ENCODE measurements at places on chromosomes 1 and 21.
A peak's percentile ranks its signal among the peaks of the same experiment; 100 is the strongest.

GRCh38 chr1:161006563-161006962 is 14.4 kb downstream of the F11R start:
- no peak for DNase-seq

DNA sequence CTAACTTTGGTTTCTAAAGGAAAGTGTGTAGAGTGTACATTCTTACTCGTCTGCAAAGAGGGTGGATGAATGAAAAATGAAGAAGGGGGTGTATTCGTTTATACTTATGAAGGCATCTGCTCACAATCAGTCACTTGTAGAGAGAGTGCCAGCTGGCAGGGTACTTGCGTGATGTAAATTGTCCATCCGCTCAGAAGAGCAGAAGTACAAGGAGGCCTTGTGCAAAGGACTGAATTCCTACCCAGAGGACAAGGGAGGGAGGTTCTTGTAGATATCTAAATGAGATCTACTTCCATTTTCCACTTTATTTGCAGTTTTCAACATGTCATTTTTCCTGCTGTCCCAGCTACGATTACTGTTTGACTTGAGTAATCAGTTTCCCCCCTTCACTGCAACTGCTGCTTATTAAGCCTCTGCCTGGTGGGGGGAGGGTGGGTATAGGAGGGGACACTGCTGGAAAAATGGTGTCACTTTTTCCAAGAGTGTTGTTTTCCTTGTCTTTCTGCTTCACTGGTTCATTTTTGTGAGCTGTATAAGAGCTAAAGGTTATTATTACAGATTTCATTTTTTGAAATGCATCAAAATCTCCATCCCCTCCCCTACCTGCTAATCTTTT is 67.3 kb downstream of the LAMC1 start:
- DNase-seq = peak; percentile 25

- no peak for DNase-seq
Measured at GRCh38 chr21:43736224-43736883, 17.4 kb downstream of the PDXK start.

GRCh38 chr1:174116042-174116441 is 43.3 kb upstream of the RABGAP1L start:
- DNase-seq = no peak

GRCh38 chr1:209537336-209538114 is 46.0 kb upstream of the CAMK1G start:
- no peak for DNase-seq

GRCh38 chr1:91548376-91549040 is 47.9 kb downstream of the CDC7 start:
- DNase-seq = no peak

GRCh38 chr1:106290805-106291501 is 765.5 kb upstream of the PRMT6 start:
- peak; percentile 27 for DNase-seq

DNA sequence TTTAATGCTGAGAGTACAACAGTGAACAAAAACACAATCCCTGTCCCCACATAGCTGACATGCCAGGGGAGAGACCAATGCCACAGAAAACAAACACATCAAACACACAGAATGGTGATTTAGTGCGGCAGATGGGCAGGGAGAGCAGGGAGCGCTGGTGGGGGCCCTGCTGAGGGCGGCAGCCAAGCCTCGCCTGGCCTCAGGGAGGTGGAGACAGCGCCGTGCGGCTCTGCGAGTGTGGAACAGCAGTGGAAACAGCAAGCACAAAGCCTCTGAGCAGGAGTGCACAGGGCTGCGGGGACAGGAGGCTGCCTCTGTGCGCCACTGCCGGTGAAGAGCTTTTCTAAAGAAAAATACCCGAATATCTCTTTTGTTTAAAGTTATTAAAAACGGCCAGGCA is 17.0 kb downstream of the MCM3AP start:
- no peak for DNase-seq
